Activated CD4-positive, alpha-beta memory T cell treated with anti-CD3 and anti-CD28 coated beads for 36 hours (primary cell): ENCODE measurements at places on chromosomes 3 and 15. TPM values are rescaled to one million over a fixed set of nuclear protein-coding genes. Genes with fewer than 3 reads are reported as not detected.

TERC gene
- 11.5 TPM for total RNA-seq

ABI3BP gene
- not detected for total RNA-seq

ANKUB1 gene
- not detected for total RNA-seq

- H3K27ac ChIP-seq = peak overlapping the region; percentile 99
- H3K36me3 ChIP-seq = peaks cover 2% of the 10 kb centered on the region
- H3K4me1 ChIP-seq = peaks cover 68% of the 10 kb centered on the region
- no peaks in the 10 kb centered on the region for H3K27me3 ChIP-seq
- DNase-seq = peak; percentile 41
Measured at GRCh38 chr15:50260969-50261496, 4.5 kb downstream of the HDC start.

GRCh38 chr3:171328419-171329082 lies 131.7 kb downstream of the TNIK start:
- no peak overlapping the region for H3K4me3 ChIP-seq
- H3K36me3 ChIP-seq = peaks cover 7% of the 10 kb centered on the region
- H3K27ac ChIP-seq = no peak overlapping the region
- DNase-seq = peak; percentile 62
- H3K4me1 ChIP-seq = peaks cover 46% of the 10 kb centered on the region
- no peaks in the 10 kb centered on the region for H3K27me3 ChIP-seq

DNA sequence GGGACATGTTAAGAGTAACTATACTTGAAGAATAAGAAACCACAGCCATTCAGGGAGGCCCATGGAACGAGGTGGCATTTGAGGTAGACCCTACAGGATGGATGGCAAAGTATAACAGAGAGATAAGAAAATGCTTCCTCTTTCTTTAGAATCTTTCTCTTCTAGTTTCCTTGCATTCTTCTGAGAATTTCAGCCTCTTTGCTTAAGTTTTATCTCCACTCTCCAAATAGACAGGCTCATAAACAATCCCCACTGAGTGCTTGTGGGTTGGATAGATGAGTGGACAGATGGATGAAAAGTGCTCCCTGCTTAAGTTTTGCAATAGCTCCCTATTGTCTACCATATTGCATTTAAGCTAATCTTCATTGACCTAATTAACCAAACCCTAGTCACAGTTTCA lies 103.7 kb downstream of the MEX3B start:
- peaks cover 10% of the 10 kb centered on the region for H3K27me3 ChIP-seq
- no peak for DNase-seq
- H3K4me3 ChIP-seq = no peak overlapping the region

DNA sequence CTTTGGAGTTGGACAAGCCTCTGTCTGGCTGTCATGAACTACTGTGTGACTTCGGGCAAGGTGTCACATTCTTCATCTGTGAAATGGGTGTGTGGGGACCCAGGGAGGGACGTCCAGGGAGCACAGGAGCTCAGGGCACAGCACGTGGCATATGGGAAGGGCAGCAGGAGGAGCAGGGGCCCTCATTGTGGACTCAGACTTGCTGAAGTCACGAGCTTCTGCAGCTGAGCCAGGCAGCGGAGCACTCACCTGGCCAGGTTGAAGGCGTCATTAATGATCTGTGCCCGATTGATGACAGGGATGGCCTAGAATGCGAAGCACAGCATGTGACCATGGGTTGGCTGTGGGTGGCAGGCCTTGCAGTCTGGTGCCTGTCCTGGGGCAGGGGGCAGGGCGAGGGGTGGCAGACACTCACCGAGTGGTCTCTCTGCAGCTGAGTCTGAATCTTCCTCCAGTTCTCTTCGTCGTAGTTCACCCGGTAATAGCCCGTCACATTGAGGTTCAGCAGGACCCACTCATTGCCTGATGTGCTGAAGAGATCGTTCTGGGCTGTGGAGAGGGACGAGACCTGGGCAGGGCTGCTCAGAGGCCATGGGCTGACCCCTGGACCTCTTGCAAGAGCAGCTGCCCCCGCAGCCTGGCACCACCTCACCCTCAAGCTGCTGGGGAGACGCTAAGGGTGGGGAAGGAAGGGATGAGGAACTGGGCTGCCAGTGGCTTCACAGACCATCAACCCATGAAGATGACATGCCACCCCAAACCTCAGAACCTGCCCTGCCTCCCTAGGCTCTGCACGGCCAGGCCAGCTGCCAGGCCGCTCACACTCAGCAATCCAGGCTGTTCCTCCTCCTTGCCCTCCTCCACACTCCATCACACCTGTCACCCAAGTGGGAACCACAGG lies 15.4 kb downstream of the ANPEP start:
- DNase-seq = no peak
- H3K4me3 ChIP-seq = no peak overlapping the region
- H3K36me3 ChIP-seq = no peaks in the 10 kb centered on the region
- H3K27me3 ChIP-seq = peaks cover 5% of the 10 kb centered on the region
- no peak overlapping the region for H3K27ac ChIP-seq
- H3K4me1 ChIP-seq = no peaks in the 10 kb centered on the region

GRCh38 chr3:40387001-40387894 lies at the start of gene ENTPD3:
Gene ENTPD3 (plus strand): TSS chr3:40387184. CDS start chr3:40388058, 874 bp downstream.
- H3K27ac ChIP-seq = no peak within 1 kb of the TSS
- H3K27me3 ChIP-seq = peaks cover 27% of the 10 kb centered on the region
- H3K4me1 ChIP-seq = peaks cover 12% of the 10 kb centered on the region
- H3K36me3 ChIP-seq = no peaks in the 10 kb centered on the region

DNA sequence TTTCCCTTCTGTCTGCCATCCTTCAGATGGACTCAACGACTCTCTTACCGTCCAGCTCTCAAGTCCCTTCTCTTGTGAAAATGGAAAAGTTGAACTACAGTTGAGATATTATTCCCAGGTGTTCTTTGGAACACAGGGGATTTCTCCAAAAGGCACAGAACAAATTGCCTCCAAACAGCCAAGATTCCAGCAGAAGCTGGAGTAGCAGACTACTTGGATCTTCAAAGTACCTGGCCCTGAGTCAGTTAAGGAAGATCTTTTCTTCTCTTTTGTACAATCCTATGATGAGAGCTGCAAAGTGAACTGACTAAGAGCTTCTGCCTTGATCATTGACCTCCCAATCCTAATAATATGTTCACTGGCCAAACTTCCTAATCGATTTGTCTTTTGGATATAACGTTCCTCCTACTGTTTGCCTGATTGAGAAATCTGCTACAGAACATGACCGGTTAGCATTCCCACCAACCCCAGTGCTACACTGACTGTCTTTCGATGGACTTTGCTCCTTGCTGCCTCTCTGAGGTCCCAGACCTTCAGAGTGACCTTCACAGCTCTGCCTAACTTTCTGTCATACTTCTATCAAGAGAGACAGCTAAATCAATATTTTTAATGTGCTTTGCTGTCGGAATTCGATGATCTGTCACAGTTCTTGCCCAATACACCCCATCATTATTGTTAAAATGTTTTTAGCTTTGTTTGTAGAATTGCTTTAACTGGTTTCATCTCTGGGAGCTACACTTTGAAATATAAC lies 21.9 kb downstream of the PAQR9 start:
- DNase-seq = no peak
- H3K4me1 ChIP-seq = peaks cover 15% of the 10 kb centered on the region
- H3K27ac ChIP-seq = no peak overlapping the region
- H3K4me3 ChIP-seq = no peak overlapping the region
- no peaks in the 10 kb centered on the region for H3K36me3 ChIP-seq
- H3K27me3 ChIP-seq = peaks cover 4% of the 10 kb centered on the region

- no peak overlapping the region for H3K27ac ChIP-seq
- H3K4me1 ChIP-seq = no peaks in the 10 kb centered on the region
- H3K27me3 ChIP-seq = no peaks in the 10 kb centered on the region
- H3K4me3 ChIP-seq = no peak overlapping the region
Measured at GRCh38 chr3:185082149-185082548, 70.7 kb downstream of the C3orf70 start.

DNA sequence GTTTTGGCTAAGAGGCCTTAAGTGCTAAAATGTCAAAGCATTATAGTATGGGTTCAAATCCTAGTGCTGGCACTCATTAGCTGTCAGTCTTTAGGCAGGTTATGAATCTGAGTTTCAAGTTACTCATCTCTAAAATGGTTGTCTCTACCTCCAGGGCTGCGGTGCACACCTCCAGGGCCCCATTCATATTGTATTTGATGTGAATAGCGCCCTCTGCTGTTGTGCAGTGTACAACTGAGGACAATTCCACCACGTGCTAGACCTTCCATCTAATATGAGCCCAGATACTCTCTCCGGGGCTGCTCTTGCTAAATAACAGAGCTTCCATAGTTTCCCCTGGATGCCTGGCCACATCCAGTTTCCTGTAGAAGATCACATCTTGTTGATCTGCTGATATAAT lies 54.3 kb downstream of the OXNAD1 start:
- no peaks in the 10 kb centered on the region for H3K27me3 ChIP-seq
- DNase-seq = peak; percentile 91
- no peak overlapping the region for H3K4me3 ChIP-seq
- peaks cover 59% of the 10 kb centered on the region for H3K36me3 ChIP-seq

- no peak overlapping the region for H3K27ac ChIP-seq
- no peaks in the 10 kb centered on the region for H3K27me3 ChIP-seq
Measured at GRCh38 chr15:74036271-74037170, 42.0 kb downstream of the PML start.

GRCh38 chr3:157335233-157336076 lies 101.2 kb upstream of the PTX3 start:
- H3K4me1 ChIP-seq = no peaks in the 10 kb centered on the region
- H3K4me3 ChIP-seq = no peak overlapping the region
- no peak for DNase-seq
- no peaks in the 10 kb centered on the region for H3K27me3 ChIP-seq
- no peaks in the 10 kb centered on the region for H3K36me3 ChIP-seq
- no peak overlapping the region for H3K27ac ChIP-seq
